Hematopoietic multipotent progenitor cell treated with erythropoietin and hydrocortisone succinate and interleukin-3 and kit ligand, for 6 days (in vitro differentiated cells): ENCODE measurements at places on chromosomes 7 and 10.

DNA sequence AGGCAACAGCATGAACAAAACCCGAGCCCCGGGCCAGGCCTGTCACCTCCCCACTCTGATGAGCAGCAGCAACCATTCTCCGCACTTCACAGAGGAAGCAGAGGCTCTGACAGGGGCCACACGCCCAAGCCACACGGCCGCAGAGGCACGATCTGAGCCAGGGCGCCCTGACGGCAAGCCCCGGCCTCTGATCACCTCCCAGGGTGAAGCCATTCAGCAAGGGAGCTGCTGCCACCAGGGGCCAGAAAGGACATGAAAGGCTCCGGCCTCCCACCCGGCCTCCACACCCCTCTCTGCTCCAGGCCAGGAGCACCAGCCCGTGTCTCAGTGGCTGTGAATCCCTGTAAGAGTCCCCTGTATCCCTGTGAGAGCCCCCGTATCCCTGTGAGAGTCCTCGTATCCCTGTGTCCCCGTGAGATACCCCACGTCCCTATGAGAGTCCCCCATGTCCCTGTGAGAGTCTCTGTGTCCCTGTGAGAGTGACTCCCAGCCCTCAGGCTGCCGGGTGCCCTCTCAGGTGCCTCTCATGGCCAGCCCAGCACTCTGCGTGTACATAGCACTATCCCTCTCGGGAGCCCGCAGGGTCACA, 187.8 kb downstream of the MAD1L1 start:
- DNase-seq = no peak

- DNase-seq = no peak
Measured at GRCh38 chr10:131277278-131277677, 34.2 kb downstream of the TCERG1L start.

- no peak for DNase-seq
Measured at GRCh38 chr10:82888809-82889455, 1013.9 kb downstream of the NRG3 start.

GRCh38 chr10:26869528-26869927, 8.8 kb upstream of the ABI1 start:
- DNase-seq = no peak

DNA sequence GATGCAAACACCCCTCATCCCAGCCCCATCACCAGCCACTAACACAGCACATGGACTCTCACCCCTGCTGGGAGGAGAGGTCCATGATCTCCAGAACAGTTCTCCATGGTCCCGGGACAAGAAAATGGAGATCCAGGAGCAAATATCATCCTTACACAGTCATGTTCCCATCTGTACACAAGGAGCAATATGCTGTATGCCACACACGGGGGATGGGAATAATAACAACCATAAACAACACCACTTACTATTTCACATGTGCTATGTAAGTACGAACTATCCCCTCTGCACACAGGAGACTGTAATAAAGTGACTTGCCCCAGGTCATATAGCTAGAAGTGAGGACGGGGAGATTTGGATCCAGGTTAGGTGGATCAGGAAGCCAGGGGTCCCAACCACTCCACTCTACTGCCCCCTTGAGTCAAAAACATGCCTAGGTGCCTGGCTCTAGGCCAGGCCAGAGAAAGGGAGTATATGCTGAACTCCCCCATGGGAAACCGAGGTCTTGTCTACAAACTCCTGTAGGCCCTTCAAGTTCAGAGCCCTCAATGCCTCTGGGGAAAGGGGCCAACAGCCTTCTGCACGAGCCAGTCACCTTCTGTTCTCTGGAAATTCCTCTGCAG, 34.1 kb downstream of the LRRC20 start:
- peak; percentile 78 for DNase-seq

GRCh38 chr7:49530481-49530880, 243.0 kb upstream of the VWC2 start:
- no peak for DNase-seq

- no peak for DNase-seq
Measured at GRCh38 chr10:15122477-15123030, 25.4 kb downstream of the RPP38 start.
